ENCODE measurements at places on chromosomes 7 and 10.

DNA sequence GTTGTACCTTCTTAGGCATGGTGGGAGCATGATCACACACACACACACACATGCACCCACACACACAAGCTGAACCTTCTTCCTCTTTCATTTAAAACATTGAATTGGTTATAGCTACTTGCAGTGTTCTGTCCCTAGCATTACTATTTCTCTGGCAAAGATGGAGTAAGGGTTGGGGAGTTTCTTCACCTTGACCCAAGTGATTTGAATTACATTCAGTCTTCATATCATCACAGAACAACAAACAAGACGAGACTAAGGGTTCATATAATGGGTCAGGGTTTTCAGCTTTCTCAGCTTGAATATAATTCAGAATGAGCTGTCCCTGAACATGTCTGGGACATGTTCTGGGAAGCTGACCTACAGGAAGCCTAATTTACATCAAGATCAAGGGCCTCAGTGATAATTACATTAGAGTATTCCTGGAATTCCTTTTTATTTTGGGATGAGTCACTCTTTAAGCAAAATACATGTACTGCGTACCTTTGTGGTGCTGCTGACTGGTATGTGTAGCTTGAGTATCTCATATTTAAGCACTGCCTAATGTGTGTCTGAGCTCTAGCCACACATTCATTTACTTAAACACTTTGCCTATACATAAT, 213.5 kb upstream of the TMEM229A start:
- DNase-seq = no peak

- peak; percentile 64 for DNase-seq
These were observed 18.8 kb downstream of the CDC123 start for GRCh38 chr10:12214763-12215218.

DNA sequence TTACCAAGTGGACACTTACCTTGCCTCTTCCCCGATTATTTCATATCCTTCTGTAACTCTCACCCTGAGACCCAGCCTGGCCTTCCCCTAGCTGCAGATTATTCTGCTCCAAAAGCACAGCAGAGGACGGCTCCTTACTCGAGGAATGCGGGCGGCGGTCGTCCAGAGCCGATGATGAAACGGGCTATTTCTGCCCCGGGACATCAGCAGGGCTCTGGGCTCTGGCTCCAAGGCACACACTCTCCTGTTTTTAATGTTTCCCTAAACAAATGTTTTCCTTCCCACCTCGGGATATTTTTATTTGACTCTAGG, 343 bp upstream of the C10orf71 start:
- peak; percentile 20 for DNase-seq

GRCh38 chr7:129089521-129090212, 34.8 kb upstream of the TNPO3 start:
- no peak for DNase-seq

- DNase-seq = no peak
These were observed 1.6 kb upstream of the ANKRD2 start for GRCh38 chr10:97570789-97571471.

GRCh38 chr10:112949875-112950507, at the start of gene TCF7L2:
TCF7L2 (plus strand) TSS chr10:112950247; CDS start chr10:112950757, 510 bp downstream.
- DNase-seq = peak; percentile 89

GRCh38 chr10:48802611-48803071, 118.0 kb downstream of the WDFY4 start:
- no peak for DNase-seq

DNA sequence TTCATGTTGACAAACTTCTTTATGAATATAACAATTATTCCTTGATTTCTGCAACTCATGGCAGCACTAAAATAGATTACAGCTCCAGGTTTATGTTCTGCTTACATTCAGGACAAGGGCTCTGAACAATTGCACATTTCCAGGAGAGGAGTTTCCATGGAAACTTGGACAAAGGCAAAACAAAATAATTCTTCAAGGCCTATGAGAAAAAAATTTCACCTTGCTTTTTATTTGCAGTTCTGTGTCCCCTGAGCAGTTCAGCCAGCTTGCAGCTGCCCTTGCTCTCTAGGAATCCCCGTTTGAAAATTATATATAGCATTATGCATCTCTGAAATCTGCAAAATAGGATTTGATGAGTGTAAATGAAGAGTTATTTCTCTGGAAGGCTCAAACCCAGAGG, 71.7 kb downstream of the ARL4A start:
- DNase-seq = no peak

DNA sequence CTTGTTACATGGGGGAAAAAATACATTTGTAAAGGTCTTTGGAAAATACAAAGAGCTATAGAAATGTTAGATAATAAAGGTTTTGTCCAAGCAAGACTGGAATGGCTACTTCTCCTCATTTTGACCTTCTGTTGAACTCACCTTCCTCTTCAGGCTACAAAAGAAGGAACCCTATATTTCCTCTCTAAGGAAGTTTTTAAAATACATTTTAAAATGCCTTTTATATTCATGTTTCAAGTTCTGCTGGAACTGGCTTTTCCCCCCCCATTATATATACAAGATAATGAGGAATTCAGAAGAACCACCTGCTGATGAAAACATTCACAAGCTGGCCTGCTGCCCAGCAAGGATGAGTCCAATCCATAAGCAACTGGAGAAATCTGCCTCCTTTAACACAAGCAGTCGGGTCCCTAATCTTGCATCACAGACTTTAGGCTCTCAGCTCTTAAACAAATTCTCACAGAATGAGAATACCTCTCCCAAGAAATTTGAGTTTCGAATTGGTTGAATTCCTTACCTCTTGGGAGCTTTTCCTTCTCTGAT, 44.6 kb downstream of the MTERF1 start:
- DNase-seq = no peak

DNA sequence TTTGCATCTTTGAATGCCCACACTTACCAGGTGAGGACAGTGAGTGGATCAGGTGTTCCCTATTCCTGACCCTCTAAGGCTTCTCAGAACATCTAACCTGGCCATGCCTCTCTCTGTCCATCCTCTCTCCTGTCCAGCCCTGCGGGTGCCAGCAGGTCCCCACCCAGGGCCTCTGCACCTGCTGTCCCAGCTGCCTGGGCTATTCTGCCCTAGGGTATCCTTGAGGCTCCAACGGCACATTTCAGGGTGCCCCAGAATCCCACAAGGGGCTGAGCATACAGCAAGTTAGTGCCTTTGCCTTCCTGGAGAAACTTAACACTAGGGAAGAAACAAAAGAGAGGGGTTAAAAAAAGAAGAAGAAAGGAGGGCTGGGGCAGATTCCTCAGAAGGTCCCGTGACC, 107.4 kb downstream of the UNCX start:
- DNase-seq = no peak

GRCh38 chr10:33352175-33352574, 17.7 kb upstream of the NRP1 start:
- peak; percentile 69 for DNase-seq

- DNase-seq = no peak
These were observed 63.1 kb downstream of the DOCK4 start for GRCh38 chr7:112143136-112143535.

GRCh38 chr7:31857172-31857571, 170.2 kb downstream of the PPP1R17 start:
- no peak for DNase-seq

- no peak for DNase-seq
These were observed 32.5 kb downstream of the KAZALD1 start for GRCh38 chr10:101094121-101094879.

DNA sequence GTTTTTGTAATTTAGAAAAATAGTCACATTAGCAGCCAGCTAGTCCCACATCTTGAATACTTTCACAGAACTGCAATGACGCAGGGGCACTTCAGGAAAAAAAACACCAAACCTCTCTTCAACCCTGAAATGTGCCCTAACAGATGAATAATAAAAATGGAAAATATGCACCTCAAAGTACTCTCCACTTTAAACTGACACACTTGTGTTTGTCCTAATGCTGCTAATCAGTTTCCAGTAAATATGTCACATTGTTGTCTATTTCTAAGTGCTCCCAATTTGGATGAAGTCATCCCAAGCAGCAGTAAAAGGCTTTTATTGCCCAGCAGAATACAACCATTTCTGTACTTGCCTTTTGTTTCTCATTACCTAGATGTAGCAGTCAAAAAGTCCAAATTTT, 86.7 kb downstream of the PARD3 start:
- DNase-seq = no peak

DNA sequence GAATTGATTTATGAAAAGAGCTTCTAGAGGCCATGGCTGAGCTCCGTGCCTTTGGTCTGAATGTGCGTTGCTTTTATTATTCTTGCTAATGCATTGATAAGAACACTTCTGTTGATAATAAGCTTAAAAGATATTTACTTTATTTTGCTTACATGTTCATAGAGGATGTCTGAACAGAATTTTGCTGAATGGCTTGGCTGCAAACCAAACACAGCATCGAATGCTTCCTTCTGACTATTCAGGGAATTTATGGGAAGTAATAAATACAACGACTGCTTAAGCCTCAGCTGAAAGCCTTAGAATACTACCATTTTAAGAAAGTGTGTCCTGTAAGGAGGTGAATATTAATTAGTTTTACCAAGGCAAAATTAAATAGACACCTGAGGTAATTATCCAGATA, 643.5 kb upstream of the POT1 start:
- DNase-seq = no peak

DNA sequence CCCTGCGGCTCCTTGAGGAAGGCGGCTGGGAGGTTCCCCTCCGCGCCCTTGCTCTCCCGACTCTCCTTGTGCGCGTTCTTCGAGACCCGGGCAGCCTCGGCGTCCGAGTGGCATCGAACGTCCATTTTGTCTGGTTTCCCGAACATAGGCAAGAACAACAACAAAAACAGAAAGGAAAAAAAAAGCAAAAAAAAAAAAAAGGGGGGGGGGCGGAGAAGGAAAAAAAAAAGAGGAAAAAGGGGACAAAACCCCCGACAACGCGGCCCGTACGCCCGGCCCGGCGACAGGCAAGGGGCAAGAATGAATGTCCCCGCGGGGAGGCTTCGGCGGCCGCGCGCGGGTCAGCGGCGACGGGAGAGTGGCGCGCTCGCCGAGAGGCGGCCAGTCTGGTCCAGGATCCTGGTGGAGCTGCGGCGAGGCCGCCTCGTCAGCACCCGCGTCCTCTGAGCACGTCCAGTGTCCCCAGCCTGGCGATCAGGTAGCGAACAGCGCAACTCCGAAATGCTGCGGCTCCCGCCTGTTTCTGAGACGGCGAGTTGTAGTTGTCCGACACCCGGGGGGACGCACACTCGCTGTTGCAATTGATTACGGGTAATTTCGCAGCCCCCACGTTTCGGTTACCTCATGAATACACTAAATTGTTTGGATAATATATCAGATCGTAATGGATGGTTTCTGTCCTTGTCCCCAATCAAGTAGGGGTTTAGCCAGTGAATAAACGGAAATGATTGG, at the start of gene VAX1:
Gene VAX1, minus strand, starts transcription at position 360 of the 732 bp plus-strand sequence. Its CDS starts 214 bp downstream, at position 146.
- DNase-seq = peak; percentile 27

- DNase-seq = no peak
These were observed 3.8 kb upstream of the GRIFIN start for GRCh38 chr7:2480070-2480408.

- peak; percentile 31 for DNase-seq
These were observed 100.7 kb downstream of the HIP1 start for GRCh38 chr7:75637854-75638593.

DNA sequence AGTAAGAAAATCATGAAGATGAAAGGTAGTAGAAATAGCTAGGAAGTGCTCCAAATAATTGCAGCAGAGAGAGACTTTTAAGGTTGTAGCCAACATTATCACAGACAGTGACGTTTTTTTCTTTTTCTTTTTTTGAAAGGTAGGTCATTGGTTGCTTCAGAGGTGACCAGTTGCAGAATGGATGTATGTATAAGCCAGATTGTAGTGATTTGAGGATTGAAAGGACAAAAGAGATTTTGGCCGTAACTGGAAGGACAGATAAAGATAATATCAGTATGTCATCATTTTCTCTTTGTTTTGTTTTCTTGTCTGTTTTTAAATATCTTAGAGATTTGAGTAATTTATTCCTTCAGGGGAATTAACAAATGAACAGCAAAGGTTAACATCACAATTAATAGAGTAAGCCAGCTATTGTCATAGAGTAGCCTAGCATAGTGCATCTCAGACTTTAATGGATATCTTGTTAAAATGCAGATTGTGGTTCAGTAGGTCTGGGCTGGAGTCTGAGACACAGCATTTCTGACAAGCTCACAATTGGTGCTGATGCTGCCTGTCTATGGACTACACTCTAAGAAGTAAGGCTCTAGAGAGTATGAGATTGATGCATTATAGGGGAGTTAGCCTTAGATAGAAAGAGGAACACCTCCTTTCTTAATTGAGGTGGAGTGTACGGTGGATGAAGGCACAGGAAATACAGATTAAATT, 28.3 kb downstream of the CDK13 start:
- DNase-seq = no peak

DNA sequence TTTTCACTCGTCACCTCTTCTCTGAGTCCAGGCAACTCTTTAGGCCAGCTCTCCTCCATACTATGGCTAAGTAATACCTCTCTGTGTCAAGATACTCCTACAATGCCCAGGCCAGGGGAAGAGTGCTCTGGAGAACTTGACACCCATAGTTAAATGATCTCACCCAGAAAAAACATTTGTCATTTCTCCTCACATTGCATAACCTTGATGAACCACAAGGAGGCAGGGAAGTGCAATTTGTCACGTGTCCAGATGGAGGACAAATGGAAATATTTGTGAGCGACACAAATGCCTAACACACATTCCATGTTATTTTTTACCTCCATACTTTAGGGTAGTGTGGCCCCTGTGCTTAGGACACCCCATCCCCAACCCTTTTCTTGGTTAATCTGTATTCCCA, 78.3 kb downstream of the HTR7 start:
- DNase-seq = peak; percentile 4
